ENCODE measurements at places on chromosomes 5 and 9.

- no peak for DNase-seq
These were observed 13.7 kb downstream of the IER5L start for GRCh38 chr9:129164246-129164930.

GRCh38 chr9:123164285-123164684 lies 104.1 kb downstream of the STRBP start:
- no peak for DNase-seq

GRCh38 chr5:141484641-141485311 lies at the start of gene PCDHGC4:
TSS of gene PCDHGC4 (plus strand) at chr5:141485030. CDS start at chr5:141485174, 144 bp downstream.
- no peak for DNase-seq

DNA sequence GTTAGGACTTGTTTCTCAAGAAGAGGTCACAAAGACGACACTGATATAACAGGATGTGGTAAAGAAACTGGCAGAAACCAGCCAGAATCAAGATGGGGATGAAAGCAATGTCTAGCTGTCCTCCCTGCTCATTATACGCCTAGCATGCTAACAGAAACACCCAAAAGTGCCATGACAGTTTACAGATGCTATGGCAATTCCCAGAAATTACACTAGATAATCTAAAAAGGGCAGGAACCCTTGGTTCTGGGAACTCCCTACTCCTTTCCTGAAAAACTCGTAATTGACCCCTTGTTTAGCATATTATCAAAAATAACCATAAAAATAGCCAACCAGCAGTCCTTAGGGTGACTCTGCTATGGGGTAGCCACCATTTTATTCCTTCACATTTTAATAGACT lies 10.9 kb upstream of the MRPS30 start:
- DNase-seq: no peak

DNA sequence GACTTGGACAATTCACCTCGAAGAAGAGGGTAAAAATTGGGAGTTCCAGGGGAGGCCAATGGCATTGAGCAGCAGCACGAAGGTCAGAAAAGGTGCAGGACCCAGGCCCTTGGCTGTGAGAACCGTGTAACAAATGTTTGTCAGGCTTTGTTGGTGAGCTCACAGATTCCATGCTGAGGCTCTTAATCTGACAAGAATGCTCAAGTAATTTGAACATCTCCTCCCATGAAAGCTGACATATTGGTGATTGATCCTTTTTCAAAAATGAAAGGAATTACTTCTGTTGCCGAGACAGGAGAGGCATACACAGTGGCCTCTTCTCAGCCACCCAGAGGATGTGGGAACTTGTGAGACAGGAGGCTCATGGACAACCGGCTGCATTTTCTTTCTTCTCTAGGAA lies 11.6 kb downstream of the RAI14 start:
- DNase-seq: no peak

DNA sequence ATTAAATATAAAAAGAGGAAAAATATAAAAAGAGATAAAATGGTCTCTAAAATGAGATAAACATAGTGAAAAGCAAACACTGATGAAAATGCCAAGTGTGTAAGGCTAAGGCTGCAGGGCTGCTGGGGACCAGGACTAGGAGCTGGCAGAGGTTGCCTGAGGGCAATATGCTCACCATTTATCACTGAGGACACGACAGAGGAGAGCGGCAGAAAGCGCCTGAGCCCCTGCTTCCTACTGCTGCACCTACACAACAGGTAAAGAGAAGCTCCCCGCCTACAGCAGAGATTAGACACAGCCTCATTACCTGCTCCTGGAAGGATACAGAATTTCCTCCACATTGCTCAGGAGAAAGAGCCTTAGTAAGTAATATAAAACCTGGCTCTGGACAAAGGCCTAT lies 70.7 kb upstream of the PPP1R2B start:
- no peak for DNase-seq

DNA sequence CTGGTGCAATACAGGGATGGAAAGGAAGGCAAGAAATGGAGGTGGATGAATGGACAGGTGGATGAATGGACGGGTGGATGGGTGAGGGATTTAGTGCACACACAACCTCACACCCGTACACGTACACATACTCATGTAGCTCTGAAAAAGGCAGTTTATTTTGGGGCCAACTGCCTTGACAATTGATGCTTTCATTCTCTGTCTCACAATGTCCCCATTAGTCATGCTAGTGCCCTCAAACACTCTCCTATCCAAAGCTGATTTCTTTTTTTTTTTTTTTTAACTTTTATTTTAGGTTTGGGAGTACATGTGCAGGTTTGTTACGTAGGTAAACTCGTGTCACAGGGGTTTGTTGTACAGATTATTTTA lies 495.0 kb downstream of the DMAC1 start:
- DNase-seq: no peak

- no peak for DNase-seq
These were observed 977 bp downstream of the MGAT4B start for GRCh38 chr5:179805529-179806249.

- no peak for DNase-seq
These were observed 6.5 kb downstream of the LRRC26 start for GRCh38 chr9:137163365-137163715.

DNA sequence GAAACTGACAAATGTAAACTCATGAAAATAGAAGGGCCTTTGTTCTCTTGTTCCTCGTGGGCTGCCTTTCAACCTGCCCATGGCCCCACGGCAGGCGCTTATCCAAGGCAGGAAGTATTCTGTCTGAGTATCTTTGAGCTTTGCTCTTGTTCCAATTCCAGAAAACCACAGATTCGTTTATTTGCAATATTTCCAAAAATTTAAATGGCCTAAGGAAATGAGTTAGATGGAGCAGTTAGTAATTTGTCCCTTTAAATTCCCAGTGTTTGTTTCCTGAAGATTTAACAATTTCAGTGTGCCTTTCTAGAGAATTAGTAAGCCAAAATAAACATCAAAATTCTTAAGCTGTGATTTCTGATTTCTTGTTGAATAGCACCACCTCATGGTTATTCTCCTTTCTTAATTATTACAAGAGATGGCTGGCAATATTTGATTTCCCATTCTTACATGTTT lies 299.4 kb upstream of the RASA1 start:
- no peak for DNase-seq

GRCh38 chr5:149999359-149999758 lies 1.1 kb downstream of the TIGD6 start:
- DNase-seq: no peak

DNA sequence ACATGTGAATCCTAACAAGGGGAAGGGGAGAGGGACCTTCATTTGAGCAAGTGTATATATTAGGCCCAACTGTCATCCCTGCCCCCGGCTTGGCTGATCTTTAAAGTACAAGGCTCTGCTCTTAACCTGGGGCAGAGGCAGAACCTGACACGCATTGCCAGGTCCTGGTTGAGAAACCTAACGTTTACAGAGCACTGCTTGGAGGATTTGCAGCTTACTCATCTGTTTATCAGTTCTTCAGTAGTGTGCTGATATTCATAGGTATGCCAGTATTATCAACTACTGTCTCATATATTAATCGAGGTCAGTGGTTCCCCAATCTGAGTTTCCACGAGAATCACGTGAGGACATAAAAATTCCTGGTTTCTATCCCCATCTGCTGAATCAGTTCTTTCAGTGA lies 50.4 kb downstream of the ACO1 start:
- DNase-seq: no peak

DNA sequence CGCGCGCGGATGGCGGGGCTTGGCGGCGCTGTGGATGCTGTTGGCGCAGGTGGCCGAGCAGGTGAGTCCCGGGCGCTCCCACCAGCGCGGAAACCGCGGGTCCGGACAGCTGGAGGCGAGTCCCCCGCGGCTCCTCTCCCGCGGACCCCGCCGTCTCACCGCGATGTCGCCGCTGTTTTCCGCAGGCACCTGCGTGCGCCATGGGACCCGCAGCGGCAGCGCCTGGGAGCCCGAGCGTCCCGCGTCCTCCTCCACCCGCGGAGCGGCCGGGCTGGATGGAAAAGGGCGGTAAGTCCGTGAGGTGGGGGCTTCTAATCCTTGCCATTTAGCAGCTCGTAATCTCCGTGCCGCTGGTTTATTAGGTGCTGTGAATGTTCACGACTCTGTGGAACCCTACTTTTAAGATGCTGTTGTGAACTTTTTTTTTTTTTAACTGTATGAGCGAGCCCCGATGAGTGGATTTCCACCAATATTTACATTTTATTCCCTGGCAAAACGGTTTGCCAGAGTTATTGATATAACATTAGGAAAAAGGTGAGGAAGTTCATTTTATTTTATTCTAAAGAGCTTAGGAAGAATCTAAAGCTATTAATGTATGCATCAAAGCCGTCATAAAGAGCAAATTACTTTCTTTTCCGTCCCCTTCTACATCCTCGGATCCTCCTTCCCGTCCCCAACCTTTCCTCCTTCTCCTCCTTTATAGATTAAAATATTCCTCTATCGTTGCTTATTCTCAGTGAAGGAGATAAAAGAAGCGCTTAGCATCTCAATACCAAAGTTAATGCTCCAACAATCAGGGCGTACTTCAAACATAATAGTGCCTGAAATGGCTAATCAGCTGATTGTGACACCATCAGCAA lies 579 bp downstream of the ADAMTS16 start:
- DNase-seq: no peak

Measured in stimulated activated CD8-positive, alpha-beta memory T cell treated with anti-CD3 and anti-CD28 coated beads, Interleukin-4, amount 100 ng/mL, for 1 hour (primary cell).